ENCODE measurements at places on chromosomes 11 and 22.

- no peak for DNase-seq
Measured at GRCh38 chr22:30813936-30814335, 119.3 kb downstream of the OSBP2 start.

GRCh38 chr11:90646266-90646665 lies 423.4 kb upstream of the CHORDC1 start:
- DNase-seq: no peak

DNA sequence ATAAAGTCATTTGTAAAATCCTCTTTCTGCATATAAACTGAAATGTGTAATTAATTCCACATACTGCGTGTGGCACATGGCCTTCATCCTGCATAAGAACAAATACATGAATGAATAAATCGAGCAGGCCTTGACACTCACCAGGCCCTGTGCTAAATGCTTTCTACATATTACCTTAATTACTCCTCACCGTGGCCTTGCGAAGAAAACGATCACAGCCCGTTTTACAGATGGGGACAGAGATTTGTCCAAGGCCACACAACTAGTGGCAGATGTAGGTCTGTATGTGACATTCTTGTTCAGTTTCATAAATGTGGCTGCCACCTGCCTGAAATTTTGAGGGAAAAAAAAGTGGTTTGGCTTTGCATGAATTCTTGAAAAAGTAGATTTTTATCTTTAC lies 5.8 kb upstream of the CCND1 start:
- no peak for DNase-seq

- peak; percentile 88 for DNase-seq
Measured at GRCh38 chr22:39308614-39309363, 10.6 kb downstream of the RPL3 start.

GRCh38 chr11:126732981-126733380 lies 267.6 kb downstream of the KIRREL3 start:
- DNase-seq: no peak

GRCh38 chr11:40701027-40701426 lies 758.4 kb downstream of the LRRC4C start:
- no peak for DNase-seq

DNA sequence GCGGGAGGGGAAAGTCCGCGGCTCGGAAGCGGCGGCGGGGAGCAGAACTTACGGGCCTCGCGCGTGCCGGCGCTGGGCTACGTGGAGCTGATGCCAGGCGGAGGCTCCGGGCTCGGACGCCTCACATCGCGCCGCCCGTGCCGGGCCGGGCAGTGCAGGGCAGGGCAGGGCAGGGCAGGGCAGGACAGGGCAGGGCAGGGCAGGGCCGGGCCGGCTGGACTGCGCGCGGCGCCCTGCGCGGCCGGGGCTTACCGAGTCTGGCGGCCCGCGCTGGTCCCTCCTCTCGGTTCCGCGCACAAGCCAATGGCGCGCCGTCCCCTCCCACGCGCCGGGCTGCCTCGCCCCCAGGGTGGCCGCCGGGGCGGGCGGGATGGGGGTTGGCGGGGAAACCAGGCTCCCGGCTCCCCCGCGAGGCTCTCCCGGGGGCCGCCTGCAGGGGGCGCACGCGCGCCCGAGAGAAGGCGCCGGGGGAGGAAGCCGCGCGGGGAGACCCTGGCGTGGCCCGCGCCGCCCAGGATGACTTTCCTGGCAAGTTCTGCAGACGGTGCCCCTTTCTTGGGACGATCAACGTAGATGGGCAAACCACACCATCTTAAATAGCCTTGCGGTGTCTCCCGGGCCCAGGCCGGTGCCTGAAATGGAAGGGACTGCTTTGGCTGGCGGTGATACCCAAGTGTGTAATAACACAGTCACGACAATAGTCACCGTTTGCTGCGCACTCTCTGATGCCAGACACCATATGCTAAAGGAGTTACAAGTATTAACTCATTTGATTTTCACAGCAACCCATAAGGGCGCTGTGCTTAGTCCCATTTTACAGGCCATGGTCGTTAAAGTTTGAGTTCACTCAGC lies at the start of gene TP53I11:
Gene TP53I11 (minus strand): TSS at position 259 of the 852 bp plus-strand sequence. CDS start 12,548 bp downstream, outside the sequence.
- DNase-seq: no peak

DNA sequence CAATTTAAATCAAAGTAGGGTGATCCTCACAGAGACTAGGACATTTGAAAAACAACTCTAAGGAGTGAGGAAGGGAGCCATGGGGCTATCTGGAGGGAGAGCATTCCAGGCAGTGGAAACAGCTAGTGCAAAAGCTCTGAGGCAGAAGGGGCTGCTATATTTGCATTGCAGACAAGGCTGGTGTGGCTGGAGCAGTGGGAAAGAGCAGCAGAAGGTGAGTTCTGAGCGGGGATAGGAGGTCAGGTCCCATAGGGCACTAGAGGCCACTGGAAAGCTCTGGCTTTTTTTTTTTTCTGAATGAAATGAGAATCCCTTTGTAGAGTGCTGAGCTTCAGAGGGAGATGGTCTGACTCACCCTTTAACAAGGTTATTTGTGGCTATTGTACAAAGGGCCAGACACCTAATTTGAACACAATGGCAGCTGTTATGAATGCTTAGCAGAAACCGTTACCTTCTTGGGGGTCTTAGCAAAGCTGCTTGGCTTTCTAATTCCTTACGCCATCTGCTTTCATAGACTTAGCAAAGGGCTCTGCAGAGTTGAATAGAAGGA lies 291.6 kb downstream of the BUD13 start:
- DNase-seq: no peak

GRCh38 chr11:80309301-80309700 lies 868.5 kb upstream of the TENM4 start:
- no peak for DNase-seq

DNA sequence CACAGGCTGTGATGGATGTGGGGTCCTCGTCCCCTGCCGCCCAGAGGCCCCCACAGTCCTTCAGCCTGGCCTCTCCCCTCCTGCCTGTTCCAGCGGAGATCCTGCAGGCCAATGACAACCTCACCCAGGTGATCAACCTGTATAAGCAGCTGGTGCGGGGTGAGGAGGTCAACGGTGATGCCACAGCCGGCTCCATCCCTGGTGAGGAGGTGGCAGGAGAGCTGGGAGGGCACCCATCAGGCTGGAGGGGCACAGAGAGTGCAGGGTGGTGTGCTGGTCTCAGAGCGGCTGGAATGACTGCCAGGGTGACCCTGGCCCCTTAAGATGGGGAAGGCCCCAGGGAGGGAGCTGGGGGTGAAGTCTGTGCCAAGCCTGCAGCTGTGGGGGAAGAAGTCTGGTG lies 14.6 kb upstream of the SH3BP1 start:
- no peak for DNase-seq

DNA sequence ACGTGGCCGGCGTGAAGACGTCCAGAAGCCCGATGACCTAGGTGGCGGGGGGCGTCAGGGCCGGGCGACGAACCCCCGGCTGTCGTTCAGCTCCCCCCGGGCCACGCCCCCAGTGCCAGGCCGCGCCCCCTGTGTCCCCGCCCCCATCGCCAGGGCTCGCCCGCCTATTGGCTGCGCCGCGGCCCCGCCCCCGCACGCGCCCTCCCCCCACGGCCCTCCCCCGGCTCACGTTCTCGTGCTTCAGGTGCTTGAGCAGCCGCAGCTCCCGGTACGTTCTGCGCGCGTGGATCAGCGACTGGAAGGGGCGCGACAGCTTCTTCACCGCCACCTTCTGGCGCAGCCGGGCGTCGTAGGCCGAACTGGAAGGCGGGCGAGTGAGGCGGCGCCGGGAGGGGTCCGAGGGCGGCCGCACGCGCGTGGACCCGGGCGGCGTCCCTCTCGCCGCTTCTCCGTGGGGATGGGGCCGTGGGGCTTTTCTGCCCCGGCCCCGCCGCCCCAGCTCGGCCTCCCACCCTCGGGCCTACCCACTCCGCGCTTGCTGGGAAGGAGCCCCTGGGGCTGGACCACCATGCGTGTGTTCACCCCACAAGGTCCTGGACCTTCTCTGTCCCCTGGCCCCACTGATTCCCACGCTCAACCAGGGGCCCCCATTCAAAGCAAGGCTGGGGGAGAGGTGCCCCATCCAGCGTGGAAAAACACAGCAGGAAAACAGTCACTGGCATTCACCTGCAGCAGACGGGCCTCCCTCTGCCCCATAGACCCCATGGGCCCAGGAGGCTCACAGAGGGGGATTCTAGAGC lies 2.4 kb downstream of the MAPK11 start:
- no peak for DNase-seq

DNA sequence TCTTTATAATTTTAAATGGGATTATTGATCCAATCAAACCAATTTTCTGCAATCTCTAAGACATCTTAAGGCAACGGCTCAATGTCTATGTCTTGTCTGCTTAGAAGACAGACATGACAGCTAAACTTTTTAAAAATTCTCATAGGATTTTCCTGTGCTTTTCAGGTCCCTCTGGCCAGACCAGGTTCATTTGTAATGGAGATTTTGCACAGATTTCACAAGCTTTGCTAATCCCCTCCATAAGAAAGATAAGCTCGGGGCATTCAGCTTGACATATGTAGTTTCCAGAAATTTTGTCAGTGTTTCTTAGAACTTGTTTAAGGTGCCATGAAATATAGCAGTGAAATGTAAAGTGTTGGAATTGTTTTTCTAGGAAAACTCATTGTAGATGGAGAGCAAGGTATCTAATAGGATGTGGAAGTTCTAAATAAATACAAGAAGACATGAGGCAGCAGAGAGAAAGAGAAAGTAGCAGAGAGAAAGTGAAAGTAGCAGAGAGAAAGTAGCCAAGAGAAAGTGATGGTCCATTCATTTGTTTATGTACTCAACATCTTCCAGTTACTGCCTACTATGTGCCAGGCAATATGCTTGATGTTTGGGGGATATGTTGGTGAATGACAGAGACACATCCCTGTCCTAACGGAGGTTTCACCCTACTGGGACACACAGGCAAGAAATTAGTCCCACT lies 219.1 kb upstream of the ARHGAP42 start:
- no peak for DNase-seq

DNA sequence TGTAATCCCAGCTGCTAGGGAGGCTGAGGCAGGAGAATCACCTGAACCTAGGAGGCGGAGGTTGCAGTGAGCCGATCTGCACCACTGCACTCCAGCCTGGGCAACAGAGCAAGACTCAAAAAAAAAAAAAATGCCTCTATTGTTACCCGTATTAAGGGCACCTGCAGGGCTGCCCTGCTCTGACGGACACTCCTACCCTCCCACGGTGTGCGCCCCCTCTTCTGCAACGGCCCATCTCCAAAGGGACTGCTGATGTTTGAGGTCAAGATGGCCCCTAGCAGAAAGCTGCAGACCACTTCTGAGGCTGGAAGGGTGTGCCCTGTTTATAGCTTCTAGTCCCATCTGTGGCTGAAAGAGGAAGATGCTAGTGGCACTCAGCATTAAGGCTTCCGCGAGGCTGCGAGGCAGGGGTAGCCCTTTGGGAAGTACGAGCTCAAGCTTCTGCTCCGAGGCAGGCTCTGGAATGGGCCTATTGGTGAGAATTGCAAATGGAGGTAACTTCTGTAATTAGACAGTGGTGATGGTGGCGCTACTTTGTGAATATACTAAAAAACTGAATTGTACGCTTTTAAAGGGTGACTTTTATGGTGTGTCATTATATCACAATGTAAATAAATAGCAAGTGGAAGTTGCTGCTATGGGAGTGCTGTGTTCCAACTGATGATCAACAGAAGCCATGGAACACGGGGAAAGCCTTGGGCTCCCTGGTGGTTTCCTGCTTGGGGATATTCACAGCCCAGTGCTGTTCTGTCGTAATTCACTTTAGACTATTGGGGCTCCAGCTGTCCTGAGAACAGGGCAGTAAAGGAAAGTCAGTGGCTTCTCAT lies 24.3 kb downstream of the ARFGAP2 start:
- no peak for DNase-seq

DNA sequence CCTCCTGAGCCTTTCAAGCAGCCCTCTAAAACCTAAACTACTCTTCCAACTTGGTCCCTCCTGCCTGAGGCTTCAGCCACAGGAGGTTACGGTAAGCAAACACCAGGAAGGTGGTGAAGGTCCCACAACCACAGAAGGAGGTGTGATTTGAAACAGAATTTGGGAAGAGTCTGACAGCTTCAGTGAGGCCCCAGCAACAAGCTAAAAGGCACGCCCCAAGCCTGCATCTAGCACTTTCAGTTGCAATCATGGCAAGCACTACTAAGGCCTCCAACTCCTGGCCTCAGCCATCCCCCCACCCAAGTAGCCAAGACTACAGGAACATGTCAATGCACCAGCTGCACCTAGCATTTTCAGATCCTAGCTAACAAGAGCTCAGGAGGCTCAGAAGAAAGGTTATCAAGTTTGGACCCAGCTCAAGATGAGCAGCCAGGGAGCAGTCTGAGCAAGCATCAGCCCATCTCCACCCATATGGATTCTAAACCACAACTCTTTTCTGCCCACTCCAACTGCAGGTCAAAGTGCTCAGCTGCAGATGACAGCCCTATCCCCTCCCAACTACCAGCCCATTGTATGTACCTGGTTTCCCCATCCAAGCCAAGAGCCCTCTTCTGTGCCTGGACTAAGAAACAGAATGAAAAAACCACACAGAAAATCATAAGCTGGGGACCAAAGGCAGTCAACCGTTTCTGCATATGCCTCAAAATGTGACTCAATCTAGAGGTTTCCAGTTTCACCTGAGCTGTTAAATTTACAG lies 10.4 kb upstream of the AHNAK start:
- DNase-seq: no peak

- DNase-seq: no peak
Measured at GRCh38 chr11:10023212-10023611, 270.8 kb downstream of the SBF2 start.

DNA sequence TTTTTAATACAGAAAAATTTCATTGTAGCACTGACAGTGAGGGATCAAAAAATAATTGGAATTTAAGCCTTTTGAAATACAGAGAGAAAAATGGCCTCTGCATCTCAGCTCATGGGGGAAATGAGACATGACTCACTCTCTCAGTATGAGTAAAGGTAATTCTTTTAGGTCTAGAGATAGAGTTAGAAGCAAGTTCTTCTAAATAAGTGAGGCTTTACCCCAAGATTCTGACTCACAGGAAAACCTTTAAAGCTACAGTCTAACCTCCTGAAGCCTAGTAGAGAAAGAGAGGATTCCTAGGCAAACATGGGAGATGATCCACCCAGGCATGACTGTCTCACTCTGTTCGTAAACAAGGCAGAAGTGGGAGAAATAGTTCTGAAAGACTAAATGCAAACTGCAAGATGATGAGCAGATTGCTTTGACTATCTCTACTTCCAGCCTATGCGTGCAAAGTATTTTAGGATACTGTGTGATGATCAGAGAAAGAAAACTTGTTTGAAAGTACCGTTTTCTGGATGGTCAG lies 1003.3 kb upstream of the CCDC90B start:
- DNase-seq: peak; percentile 42

DNA sequence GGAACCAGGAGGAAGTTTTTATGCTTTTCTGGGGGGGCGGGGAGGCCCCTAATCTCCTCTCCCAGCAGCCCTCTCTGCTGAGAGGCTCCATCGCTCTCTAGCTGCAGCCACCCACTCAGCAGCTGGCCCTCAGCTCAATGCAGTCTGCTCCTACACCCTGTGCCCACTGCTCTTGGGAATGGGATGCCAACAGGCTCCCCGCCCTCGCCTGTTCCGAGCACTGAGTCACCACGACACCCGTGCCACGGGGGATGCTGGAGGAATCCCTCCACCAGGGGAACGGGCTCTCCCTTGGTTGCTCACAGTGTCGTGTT lies 23.5 kb upstream of the SUSD2 start:
- DNase-seq: no peak

DNA sequence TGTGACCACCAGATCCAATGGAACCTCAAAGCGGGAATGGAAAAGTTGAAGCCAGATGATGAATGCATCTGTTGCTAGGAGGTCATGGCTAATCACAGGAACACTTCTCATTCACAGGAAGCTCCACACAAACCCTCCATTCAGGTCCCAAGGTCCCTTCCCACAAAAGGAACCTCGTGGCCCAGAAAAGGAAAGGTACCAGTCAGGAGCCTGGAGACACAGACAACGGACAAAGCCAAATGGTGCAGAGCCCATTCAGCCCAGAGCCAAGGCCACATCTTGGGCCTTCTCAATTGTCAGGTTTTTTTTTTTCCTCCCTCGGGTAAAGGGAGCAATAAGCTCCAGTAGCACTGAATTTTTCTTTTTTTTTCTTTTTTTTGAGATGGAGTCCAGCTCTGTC lies 87.0 kb downstream of the FAM168A start:
- DNase-seq: no peak
